Glutamatergic neuron (in vitro differentiated cells): ENCODE measurements at places on chromosomes 4 and X. TPM values are rescaled to one million over a fixed set of nuclear protein-coding genes. Genes with fewer than 3 reads are reported as not detected.
A peak's percentile ranks its signal among the peaks of the same experiment; 100 is the strongest.

GRCh38 chrX:13283950-13284546 lies 35.8 kb downstream of the ATXN3L start:
- no peak for DNase-seq

The AKAP4 gene
- not detected for total RNA-seq

DNA sequence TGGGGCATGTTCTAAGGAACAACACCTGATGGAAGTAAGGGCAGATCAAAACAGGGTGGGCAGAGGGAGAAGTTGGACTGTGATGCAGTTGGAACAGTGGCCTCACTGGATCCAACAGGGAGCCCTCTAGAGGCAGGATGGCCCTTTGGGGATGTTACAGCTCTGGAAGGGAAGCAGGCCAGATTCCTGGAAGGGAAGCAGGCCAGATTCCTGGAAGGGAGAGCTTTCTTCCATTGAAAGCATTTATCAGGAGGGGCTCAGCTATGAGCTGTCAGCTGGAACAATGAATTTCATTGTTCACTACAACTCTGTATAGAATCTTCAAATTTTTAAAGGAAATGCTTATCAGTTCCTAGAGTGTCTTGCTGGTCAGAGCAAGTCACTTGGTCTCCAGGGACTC lies 17.7 kb downstream of the IL15 start:
- no peak for DNase-seq

DNA sequence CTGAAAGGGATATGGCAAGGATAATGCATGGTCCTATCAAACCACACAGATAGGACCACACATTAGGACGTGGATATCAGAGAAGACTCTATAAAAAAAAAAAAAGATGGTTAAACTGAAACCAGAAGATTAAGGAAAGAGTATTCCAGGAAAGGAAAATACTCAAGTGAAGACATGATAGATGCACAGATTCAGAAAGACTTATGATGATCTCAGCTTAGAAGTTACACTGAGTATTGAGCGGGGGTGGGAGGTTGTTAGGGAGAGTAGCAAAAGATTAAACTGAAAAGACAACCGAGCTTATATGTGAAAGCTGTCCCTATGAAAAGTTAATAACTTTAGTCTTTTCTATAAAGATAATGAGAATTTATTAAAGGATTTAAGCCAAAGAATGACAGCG lies 211.0 kb upstream of the EMCN start:
- DNase-seq: no peak

The PNMA6A gene
- 14.0 TPM for total RNA-seq

- DNase-seq: no peak
These were observed 10.1 kb downstream of the SEC24D start for GRCh38 chr4:118825799-118826198.

DNA sequence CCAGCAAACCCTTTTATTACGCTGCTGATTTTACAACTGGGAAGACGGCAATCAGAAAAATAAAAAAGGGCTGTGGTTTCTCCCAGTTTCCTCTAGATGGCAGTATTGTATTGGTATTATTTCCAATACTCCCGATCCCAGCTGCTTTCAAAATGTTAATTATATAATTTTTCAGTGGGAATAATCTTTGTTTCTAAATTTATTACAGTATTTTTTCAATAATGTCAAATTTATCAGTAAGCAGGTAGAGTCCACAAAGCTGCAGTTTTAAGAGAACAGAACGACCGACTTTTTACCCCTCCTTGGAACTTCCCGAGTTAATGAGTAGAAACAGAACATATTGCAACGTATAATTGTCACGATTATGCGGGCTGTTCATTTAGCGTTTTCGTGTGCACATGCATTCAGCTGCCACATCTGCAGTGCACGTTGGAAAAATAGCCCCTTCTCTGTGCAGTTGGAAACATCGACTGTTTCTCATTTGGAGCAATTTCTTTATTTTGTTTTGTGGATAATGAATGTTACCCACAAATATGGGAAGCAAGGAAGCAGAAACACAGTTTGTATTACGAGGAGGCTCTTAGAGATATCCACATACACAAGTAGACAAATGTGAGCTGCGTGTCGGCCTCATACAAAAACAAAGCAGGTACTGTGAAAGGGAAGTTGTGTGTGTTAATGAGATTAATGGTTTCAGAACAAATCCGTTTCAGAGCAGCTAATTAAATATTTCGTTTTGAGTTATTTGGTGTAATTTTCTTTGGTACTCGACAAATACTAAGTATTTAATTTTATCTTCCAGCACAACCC lies 188.0 kb downstream of the STIM2 start:
- DNase-seq: no peak

The EDA gene
- 1.7 TPM for total RNA-seq

DNA sequence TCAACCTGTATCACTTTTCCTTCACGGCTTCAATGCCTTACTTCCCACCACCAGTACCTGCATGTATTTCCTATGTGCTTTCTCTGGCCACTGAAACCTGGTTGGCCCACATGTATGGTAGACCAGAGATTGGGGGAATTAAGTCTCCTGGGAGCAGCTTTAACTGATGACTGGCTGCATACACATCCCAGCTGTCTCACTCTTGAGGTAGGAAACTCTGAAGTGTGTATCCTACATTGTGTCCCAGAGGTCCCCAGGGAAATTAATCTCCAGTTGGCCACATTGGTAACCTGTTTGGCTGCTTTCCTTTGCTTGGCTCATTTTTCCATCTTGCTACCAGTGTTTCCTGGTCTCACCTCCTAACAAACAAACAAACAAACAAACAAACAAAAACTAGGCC lies 124.4 kb downstream of the ZNF827 start:
- no peak for DNase-seq

GRCh38 chr4:70829015-70829414 lies 10.7 kb downstream of the GRSF1 start:
- no peak for DNase-seq

DNA sequence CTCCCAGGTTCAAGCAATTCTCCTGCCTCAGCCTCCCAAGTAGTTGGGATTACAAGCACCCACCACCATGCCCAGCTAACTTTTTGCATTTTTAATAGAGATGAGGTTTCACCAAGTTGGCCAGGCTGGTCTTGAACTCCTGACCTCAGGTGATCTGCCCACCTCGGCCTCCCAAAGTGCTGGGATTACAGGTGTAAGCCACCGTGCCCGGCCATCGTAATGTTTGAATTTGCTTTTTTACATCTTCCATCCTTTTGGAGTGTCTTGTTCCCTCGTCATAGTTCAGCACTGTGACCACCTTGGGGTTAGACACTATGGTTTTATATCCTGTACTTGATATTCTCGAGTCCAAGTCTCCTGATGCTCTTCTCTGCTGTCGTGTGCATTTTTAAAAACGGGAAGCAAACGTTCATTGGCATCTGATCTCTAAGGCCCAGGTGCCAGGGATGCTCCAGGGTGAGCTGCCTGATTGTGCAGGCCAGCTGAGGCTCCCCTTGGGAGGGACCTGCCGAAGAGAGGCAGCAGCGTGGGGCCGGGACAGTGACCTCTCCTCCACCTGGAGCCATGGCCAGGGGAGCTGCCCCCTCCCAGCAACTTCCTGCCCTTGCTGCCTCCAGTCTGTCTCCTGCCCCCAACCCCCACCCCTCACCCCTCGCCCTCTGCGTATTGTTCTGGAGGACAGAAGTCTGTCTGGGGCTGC lies 16.7 kb downstream of the DGKQ start:
- DNase-seq: no peak

The GAB3 gene
- total RNA-seq: 9.6 TPM

GRCh38 chr4:14952352-14952751 lies 49.9 kb upstream of the CPEB2 start:
- DNase-seq: no peak

DNA sequence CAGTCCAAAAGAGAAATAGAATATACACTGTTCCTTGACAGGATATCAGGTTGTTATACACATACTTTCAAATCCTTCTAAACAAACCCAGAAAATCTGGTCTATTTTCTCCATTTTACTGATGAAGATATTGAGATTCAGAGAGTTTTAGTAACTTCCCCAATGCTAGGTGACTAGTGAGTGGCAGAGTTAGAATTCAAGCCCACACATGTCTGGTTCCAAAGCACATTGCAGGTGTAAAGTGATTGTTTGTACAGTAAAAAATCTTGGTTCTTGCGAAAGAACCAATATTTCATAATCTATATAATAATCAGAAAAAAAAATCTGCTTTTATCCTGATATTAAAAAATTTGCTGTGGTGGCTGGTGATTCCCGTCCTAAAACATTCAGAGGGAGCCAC lies 39.5 kb upstream of the EMCN start:
- no peak for DNase-seq

DNA sequence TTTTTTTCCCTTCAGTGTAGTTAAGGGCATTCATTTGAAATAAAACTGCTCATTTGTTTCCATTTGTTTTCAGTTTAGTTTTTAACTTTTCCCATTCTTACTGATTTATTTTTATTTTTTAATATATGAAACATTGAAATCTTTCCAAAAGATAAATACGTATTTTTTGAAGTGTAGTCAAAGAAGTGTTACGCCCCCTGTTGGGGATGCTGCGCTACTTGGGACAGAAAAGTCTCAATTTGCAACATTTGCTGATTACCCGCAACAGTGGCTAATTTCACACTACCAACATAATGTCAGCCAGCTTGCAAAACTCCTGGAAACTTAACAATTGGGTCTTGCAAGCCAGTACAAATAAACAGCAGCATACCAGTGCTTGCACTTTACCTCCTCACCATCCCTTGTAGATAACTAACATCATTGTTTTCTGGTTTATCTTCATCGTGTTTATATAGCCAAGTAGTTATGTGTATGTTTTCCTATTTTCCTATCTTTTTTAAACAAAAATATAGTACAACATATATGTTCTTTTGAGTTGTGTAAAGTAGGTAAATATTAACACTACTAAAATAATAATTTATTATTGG lies 158.6 kb downstream of the STPG2 start:
- peak; percentile 41 for DNase-seq

DNA sequence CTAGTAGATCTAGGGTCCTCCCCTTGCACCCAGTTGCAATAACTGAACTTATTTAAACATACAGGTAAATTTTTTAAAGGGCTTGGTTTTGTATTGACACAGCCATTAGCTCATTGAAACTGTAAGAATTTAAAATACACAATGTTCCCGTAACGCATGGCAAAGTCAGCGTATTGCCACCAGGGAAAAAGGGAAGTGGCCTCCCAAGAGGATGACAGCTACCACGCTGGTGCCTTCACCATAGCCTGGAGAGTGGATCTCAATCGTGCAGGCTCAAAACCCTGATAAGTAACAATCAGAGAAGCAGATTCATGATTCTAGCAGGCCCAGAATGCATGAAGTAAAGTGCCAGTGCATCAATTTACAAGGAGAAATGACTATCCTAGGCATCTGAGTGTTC lies 49.4 kb upstream of the RELL1 start:
- DNase-seq: no peak

GRCh38 chrX:41273638-41274037 lies 60.3 kb upstream of the DDX3X start:
- no peak for DNase-seq

The MBNL3 gene
- 1.0 TPM for total RNA-seq

DNA sequence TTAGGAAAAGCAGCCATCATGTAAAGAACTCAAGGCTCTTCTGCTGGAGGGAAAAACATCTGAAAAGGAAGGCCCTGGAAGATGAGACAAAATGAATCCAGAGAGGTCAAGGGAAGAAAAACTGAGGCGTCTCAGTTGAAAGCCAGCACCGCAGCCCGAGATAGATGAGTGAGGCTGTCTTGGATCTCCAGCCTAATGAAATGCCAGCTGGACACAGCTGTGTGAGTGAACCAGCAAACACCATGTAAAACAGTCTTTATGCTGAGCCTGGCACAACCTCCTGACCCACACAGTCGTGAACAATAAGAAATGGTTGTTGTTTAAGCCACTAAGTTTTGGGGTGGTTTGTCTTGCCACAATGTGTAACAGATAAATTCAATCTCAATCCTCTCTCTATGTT lies 48.6 kb upstream of the RASL11B start:
- no peak for DNase-seq

The ADH4 gene
- not detected for total RNA-seq

DNA sequence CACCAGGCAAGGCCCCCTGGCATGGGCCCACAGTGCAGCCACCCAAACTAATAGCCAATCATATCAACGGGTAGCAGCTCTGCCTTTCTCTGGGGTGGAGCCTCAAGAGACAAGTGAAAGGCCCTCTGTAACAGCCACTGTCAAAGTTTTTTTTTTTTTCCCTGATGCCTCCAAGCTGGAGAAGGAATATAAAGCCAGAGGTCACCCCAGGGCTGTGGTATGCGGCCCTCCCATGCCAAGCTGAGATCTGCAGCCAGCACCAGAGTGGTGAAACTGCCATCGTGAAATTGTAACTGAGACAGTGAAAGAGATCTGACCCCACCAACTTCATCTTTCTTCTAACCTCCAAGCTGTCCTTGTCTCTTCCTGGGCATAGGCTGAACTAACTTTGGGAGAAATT lies 407.0 kb downstream of the KLHL4 start:
- DNase-seq: no peak

DNA sequence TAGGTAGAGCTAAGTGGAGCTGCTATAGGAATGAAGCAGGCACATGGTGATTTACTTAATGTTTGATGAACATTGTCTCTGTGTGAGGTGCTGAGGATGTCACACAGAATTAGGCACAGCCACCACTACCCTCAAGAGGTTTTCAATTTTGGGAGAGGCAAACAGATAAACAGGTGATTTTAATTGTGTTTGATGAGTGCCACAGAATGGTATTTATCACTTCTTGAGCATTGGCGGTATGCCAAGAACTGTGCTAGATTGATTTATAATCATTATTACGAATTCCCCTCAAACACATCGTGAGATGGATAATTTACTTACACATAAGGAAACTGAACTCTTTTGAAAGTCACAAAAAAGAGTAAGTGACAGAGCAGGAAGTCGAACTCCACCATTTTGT lies 74.8 kb downstream of the FREM3 start:
- no peak for DNase-seq

DNA sequence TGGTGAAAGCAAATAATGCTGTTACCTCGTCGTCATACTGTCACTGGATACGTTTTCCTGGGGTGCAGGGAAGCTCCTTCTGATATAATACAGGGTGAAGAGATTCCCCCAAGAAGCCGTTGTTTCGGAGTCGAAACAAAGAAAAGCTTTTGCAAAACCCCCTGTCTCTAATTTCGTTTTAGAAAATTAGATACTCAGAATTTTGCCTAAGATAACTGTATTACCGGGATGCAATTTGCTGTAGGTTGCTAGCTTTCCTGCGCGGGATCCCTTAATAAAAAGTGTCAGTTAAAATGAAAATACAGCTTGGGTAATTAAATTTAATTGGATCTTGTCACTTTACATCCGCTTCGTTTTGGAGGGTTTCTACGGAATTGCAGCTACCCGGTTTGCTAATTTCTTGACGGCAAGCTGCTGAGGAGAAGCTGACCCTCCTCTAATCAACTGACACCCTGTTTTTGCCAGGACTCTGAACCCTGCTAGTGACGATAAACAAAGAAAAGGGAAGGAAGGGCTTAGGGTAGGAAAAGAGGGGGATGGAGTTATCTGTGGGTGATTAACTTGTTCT lies 174.6 kb downstream of the SHOX start:
- no peak for DNase-seq

GRCh38 chr4:26992657-26993361 lies 132.2 kb downstream of the STIM2 start:
- no peak for DNase-seq
